ENCODE measurements at places on chromosomes 2 and 18.

GRCh38 chr2:170929686-170930050, 615 bp downstream of the GORASP2 start:
- DNase-seq, result peak; percentile 9

DNA sequence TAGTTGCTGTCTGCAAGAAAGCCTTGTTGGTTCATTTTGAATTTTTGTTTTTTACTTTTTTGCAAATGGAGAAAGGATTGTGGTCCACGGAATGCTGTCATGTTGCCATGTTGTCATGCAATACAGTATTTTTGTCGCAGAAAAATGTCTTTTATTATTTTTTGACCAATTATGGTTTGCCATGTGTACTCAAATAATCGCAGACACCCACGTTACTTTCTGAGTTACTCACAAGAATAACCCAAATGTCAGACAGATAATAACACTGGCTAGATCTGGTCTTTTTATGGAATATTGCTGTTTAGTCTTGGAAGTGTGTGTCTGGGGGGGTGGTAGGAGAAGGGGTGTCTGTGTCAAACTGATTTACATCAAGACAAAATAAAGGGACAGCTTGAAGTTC, 188.9 kb downstream of the LTBP1 start:
- DNase-seq, result no peak

DNA sequence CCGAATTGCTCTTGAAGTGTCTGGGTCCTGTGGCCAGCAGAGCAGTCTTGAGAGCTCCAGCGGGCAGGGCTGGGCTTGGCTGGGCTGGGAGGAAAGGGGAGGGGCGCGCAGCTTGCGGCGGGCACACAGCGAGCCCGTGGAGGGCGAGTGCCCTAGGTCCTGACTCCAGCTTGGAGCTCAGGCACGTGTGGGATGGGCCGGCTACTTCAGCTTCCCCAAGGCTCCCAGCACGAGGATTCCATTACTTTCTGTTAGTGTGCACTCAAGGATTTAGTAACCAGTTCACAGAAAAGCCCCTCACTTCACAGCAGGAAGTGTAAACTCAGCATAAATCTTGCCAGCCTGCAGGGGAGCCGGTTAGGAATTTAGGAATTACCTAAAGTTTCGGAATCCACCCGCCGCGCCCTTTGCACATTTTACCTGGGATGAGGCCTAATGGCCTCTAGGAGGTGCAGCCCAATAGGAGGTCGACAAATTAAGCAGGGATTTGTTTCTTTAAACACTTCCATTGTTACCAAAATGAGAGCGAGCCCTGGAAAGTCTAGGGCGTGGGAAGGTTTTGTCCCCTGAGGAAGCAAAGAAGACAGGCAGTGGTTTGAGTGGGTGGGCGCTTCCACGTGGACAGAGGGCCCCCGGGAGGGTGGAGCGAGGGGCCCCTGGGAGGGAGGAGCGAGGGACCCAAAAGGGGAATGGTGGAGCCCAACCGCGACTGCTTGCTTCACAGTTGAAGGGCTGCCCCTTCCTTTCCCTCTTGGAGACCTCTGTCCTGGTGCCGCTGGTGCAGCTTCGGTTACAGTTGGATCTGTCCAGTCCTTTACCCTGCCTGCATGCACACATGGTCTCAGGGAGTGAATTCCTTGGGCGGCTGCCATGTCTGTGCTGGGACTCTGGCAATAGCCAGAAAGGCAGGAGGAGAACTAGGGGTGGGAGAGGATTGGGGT, 93.3 kb downstream of the CTAGE1 start:
- no peak for DNase-seq

DNA sequence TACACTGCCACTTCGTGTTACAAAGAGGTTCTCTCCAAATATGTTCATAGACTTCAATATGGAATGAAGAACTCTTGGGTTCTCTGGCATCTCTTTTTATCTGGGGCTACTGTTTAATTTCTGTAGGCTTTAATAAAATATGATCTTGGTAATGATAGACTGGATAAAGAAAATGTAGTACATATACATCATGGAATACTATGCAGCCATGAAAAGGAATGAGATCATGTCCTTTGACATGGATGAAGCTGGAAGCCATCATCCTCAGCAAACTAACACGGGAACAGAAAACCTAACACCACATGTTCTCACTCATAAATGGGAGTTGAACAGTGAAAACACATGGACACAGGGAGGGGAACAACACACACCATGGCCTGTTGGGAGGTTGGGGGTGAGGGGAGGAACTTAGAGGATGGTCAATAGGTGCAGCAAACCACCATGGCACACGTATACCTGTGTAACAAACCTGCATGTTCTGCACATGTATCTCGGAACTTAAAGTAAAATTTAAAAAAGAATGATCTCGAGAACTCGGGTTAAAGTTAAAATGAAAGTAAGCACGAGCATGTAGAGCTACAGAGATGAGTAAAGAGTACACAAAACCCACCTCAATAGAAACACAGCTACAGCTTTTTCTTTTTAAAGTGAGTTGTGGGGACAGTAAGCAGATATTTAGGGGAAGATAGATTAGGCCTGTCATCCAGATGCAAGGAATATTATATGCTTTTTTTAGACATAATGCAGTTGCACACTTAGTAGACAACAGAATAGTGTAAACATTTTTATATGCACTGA, 102.3 kb downstream of the SGPP2 start:
- no peak for DNase-seq

DNA sequence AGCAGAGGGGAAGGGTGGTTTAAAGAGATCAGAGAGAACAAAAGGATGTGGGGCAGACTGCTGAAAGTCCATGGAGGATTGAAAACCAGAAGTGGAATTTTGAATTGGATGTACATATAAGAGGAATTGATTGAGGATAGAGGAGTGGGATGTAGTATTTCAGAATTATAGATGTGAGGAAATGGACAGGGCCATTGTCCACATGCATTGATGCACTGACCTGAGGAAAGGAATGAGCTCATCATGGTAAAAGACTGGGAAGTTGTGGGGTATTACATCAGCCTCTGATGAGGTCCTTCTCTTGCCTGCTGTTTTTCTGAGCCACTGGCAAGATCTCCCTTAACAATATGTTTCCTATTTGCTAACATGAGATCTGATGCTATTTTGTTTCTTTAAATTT, 365.7 kb upstream of the FANCL start:
- no peak for DNase-seq

GRCh38 chr2:189022053-189022481, 47.9 kb downstream of the COL3A1 start:
- DNase-seq, result no peak

DNA sequence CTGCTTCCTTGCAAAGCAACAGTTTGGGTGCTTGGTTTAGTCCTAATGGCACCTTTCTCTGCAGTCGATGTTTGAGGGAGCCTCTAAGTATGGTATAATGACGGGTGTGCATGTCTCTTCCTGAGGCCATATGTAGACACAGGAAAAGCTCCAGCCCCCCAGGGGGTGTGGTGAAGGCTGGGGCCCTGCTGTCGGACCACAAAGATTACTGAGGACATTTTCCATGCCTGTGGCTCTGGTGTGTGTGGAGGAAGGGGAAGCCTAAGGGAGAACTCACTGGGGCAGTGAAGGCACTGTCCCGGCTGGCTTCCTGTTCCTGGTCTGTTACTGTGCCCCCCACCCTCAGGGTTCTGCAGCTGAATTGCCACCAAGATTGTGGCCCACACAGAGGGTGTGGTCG, 187.1 kb downstream of the FHOD3 start:
- no peak for DNase-seq

- no peak for DNase-seq
Measured at GRCh38 chr18:22676423-22676822, 256.7 kb upstream of the RBBP8 start.

GRCh38 chr2:227030789-227031188, 133.2 kb downstream of the COL4A4 start:
- no peak for DNase-seq

GRCh38 chr2:20588918-20589871, 61.7 kb downstream of the HS1BP3 start:
- no peak for DNase-seq

- no peak for DNase-seq
Measured at GRCh38 chr18:56545464-56545863, 92.9 kb downstream of the TXNL1 start.

- no peak for DNase-seq
Measured at GRCh38 chr2:28185891-28186290, 206.8 kb upstream of the FOSL2 start.

DNA sequence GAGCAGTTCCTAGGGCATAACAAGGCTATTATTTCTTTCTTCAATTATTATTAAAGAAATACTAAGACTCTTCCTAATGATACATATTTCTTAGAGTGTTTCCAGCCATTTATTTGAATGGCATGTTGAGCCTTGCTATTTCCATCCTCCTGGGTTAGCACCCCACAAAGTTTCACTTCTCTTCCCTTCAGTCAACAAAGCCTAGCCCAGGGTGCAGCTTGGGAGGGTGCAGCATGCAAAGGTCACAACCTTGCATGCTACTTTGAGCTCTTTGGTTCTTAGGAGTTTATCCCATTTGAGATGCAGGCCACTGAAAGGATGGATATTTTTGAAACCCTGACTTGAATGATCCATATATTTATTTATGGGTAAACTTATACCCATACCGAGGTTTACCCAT, 454.4 kb upstream of the MEIS1 start:
- no peak for DNase-seq

DNA sequence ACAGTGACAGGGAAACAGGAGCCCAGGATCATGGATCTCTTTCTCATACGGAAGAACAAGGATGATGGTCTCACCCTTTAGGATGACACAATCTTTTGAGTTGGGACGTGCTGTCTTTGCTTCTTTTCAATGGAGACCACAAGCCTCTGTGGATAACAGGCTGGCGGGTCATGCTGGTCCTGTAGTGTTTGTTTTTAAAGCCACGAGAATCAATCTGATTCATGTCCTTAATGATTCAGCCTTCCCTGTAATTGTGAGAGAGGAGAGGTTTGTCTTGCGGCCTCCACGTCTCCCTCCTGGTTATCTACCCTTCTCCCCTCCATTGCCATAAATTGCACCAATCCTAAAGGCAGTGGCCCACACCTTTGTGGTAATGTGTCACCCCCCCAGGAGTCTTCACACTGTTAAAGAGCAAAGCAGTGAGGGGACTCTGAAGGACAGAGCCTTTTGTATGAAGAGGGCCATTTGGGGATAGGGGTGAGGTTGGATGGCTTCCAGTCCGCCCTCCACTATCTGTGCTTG, 87.7 kb upstream of the TGFA start:
- no peak for DNase-seq

DNA sequence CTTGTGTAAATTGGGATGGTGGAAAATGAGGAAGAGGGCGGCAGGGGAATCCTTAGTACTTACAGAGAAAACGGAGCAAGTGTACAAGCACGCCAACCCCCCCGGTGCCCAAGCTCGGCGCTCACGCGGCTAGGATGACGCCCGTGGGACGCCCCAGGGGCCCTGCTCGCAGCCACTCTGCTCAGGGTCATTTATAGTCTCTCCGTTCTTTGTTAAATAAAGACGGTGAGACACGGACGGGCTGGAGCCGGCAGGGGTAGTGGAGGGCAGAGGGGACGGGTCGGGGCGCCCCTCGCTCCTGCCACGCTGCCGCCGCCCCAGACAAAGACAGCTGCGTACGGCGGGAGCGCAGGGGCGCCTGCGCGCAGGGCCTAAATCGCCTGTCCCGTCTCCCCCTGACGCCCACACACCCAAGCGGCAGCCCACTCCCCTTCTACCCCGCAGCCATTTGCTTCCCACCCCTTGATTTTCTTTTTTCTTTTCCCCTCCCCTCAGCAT, 37.8 kb downstream of the PCBP1 start:
- DNase-seq, result no peak

GRCh38 chr2:134190807-134191203, 63.1 kb upstream of the MGAT5 start:
- no peak for DNase-seq

DNA sequence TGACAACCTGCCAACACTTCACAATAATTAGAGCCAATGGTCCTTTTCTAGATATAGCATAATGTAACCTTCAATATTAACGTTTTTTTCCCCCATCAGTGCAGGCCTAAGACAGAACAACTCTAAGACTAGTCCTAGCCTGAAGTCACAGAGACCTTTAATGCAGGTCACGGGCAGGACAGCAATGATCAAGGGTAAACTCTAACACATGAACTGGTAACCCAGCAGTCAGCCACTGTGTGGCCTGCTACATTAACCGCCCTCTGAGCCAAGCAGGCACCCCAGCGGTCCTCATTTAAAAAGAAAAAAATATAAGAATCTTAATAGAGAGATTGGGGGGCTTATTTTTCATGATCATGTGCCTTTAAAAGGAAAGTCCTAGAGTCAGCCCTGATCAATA, 290.6 kb downstream of the AFF3 start:
- no peak for DNase-seq

DNA sequence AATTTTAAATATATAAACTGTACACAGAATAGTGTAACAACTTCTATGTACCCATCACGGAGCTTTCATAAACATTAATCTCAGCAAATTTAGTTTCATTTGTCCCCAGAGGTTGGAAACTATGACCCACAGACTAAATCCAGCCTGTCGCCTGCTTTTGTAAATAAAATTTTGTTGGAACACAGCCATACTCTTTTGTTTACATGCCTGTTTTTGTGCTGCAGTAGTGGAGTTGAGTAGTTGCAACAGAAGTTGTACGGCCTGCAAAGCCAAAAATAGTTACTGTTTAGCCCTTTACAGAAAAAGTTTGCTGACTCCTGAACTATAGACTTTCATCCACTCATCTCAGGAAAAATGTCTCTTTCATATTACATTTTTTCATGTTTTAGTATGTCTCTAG, 39.8 kb downstream of the RBM45 start:
- no peak for DNase-seq

DNA sequence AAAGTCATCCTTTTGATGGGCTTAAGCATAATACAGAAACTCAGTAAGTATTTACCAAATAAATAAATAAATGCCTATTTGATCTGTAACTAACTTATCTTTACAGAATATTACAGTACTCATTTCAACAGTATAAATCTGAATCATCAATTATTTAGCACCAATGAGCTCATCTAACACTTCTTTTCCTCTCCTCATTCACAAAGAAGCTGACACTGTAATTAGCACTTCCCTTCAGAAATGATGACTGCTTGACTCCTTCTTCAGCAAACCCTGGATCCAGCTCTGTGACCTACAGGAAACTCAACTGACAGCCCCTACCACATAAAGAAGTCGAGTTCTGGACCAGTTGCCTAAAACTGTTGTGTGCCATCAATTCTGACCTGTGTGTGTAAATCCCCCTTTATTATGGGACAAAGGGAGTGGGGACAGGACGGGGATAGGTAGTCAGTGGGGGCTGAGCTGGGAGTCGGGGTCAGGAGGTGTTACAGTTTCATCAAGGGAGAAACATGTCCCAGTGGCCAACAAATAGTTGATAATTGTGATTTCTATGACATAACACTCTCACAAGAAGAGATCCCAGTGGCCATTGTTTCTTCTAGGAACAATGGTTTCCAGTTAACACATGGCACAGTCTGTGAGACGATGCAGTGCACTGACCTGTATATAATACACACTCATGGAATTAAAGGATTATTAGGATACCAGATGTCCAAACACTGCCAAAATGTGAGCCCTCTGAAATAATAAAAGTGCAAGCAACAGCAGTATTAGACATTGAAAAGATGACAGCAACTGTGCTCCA, 68.7 kb downstream of the STK39 start:
- DNase-seq, result no peak

- no peak for DNase-seq
Measured at GRCh38 chr2:162025121-162025911, 48.7 kb downstream of the DPP4 start.
